Suppressor macrophage treated with lipopolysaccharide for 4 hours (primary cell): ENCODE measurements at places on chromosomes 4 and X.

DNA sequence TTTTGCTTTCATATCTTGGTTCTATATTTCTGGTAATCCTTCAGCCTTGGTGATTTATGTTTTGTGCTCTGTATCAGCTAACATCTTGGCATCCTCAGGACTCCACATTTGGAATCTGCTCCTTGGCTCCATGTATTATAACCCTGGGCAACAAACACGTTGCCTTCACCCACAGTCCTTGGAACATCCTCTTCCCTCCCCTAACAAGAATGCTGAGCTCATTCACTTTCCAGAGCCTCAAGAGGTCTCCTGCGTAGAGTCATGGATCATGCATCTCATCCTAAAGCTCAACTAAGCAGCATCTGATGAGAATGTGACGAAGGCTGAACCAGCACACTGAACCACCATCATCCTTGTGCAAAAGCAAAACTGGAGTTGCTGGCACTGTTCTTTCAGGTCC, 60.5 kb upstream of the C1GALT1C1 start:
- DNase-seq = no peak

DNA sequence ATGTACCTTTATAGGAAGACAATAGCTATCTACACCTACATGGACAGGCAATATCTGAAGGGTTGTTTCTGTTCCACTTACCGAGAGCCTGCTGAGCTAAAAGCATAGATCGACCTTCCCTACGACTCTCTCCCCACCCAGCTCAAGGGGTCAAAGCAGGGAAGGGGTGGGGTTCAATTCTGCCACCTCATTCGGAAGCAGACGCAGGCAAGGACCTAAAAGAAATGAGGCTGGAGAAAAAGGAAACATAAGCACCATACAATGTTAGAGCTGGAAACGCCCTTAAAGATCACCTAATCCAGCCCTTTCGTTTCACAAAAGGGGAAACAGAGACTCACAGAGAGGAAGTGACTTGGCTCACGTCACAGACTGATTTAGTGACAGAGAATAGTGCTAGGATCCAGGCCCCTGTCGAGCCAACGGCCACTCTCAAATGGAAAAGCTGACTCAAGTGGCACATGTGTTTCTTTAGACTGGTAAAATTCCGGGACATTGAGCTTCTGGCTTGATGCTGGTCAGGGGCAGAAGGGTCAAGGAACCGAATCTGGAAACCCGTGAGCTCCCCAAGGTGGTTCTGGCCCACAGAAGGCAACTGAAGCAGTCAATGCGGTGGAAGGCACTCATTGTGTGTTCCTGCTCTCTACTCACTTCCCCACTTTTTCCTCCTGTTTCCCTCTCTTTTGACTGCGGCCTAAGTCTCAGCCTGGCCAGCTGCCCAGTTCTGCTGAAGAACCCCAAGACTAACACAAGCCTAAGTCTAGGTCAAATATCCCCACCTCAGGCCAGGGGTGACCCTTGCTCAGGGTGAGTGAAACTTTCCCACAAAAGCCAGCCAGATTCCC, 7.5 kb downstream of the SEPTIN6 start:
- peak; percentile 92 for DNase-seq

DNA sequence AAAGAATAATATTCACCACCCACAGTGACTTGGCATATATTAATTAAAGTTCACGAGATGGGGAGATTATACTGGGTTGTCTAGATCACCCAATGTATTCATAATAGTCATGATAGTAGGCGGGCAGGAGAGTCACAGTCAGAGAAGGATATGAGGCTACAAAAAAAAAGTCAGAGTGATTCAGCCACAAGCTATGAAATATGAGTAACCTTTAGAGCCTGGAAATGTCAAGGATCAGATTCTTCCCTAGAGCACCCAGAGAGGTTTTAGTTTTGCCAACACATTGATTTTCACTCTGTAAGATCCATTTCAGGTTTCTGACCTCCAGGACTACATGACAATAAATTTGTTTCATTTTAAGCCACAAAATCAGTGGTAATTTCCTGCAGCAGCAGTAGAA, 501.9 kb downstream of the GABRG1 start:
- no peak for DNase-seq

DNA sequence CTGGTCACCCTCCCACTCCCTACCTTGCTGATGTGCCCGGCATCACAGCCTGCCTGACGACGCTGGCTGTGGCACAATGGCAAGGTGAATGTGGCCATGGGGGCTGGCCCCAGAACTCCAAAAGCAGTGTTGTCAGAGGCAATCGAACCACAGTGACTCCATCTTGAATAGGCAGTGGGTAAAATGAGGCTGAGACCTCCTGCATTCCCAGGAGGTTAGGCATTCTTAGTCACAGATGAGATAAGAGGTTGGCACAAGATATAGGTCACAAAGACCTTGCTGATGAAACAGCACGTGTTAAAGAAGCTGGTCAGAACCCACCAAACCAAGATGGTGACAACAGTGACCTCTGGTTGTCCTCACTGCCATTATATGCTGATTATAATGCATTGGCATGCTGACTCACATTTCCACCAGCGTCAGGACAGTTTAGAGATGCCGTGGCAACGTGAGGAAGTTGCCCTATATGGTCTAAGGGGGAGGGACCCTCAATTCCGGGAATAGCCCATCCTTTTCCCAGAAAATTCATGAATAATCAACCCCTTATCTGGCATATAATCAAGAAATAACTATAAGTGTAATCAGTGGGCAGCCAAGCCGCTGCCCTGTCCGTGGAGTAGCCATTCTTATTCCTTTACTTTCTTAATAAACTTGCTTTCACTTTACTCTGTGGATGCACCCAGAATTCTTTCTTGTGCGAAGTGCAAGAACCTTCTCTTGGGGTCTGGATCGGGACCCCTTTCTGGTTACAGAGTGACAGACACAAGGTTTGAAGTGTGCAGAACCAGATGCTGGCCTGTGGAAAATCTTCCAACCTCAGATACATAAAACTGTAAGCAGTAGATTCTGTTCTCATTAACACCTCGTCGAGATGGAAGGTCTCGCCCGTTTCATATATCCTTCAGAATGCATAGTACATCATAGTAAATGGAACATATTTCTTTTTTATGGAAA, 26.8 kb upstream of the CLDN24 start:
- DNase-seq = peak; percentile 93

- DNase-seq = no peak
Observed at GRCh38 chr4:141860974-141861373, 224.6 kb downstream of the IL15 start.

- DNase-seq = no peak
Observed at GRCh38 chrX:39564751-39565150, 533.0 kb downstream of the BCOR start.

DNA sequence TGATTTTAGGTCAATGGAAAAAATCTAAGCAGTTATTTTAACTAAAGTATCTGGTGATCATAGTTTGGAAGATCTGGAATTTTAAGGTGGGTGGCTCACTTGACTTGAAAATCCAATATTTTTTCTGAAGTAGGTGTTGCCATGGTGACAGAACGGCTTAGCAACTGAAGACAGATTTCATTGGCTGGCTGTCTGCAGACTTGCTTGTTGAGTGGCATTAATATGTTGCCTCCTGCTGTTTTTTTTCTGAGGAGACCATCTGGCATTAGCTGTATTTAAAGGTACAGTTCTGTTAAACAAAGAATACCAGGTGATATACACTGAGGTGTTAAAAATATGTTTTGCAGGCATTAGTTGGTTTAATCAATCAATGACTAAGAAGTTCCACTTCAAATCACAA, 19.8 kb downstream of the CPE start:
- DNase-seq = no peak

DNA sequence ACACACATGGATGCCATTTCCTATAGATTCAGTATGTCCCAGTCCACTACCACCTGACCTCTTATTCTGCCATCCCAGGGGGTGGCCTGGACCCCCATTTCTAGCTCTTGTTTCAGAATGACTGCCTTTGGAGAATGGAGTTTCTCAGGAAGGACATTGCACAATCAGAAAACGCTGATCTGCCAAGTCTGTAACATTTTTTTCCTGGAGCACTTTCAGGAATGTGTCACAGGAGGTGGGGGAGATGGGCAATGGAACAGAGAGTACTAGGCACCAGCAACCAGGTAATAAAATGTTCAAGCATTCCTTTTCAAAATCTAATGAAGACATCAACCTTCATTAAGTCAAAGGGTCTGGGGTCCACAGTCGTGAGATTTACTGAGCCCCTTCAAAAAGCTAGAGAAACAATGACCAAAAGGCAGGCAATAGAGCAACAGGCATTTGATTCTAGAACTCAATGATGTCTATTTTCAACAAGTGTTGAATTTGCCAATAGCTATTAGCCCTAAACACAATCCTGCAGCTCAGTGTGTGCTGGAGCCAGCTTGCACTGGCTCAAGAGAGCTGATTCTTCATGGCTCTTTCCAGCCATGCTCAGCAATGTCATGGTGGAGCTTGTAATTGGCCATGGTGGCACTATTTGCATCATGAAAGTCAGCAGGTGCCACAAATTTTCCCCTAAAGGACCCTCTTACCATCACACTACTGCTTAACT, 87.1 kb downstream of the KDR start:
- no peak for DNase-seq

GRCh38 chr4:147388018-147388417, 92.9 kb upstream of the EDNRA start:
- no peak for DNase-seq

GRCh38 chr4:133866328-133866699, 335.3 kb downstream of the PABPC4L start:
- no peak for DNase-seq

DNA sequence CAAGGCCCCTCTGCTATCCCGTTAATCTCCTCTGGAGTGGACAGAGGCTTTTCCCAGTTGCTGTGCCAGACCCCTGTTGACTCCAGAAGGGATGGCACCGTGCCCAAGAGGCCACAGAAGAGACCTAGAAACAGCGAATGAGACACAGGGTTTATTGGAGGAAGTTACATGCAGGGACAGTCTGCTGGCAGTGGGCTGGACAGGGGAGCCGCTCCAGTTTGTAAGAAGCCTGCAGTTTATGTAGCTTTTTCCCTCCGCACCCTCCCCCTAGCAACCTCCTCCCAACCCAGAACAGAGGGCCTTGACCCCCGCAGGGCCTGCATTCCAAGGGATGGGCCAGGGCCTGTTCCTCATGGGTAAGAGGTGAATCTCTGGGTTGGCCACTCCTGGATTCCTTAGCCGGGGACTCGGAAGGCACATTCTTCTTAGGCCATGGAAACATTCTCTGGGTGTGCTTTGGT, 216.8 kb upstream of the PSAPL1 start:
- no peak for DNase-seq

- no peak for DNase-seq
Observed at GRCh38 chr4:164229255-164229654, 524.7 kb upstream of the SMIM31 start.
